ENCODE measurements at places on chromosomes 1 and 21.

- DNase-seq, result peak; percentile 30
Measured at GRCh38 chr1:4724695-4725250, 70.4 kb downstream of the AJAP1 start.

GRCh38 chr1:155960081-155960745, 18.1 kb downstream of the ARHGEF2 start:
- no peak for DNase-seq

GRCh38 chr1:53588053-53588779, 129.0 kb downstream of the DMRTB1 start:
- no peak for DNase-seq

- no peak for DNase-seq
Measured at GRCh38 chr1:72178266-72178665, 104.1 kb downstream of the NEGR1 start.

- peak; percentile 2 for DNase-seq
Measured at GRCh38 chr1:165075725-165076370, 280.7 kb downstream of the LMX1A start.

DNA sequence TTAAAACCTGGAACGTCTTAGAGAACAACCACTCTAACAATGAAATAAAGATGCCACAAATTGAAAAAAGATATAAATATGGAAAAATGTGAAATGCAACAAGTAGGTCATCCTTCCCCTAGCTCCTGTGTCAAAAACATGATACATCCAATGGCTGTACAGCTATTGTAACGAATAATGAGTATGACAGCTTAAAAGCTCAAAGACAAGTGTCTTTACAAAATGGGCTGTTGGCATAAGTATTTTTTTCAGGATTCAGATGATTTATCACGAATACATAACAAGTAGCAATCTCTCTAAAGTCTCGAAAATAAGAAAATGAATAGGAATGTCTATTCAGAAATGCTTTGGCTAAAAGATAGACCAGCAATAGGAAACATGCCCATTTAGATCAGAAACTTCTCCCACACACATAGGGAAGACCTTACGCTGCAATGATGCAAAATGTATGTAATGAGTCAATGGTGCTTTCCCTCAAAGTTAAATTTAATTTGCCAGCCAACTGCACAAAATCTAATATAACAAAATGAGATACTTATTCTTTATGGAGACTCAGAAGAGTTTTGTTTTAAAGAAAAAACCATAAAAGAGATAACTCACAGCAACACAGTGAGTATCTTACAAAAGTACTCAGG, 8.3 kb downstream of the TGFBR3 start:
- DNase-seq, result no peak

DNA sequence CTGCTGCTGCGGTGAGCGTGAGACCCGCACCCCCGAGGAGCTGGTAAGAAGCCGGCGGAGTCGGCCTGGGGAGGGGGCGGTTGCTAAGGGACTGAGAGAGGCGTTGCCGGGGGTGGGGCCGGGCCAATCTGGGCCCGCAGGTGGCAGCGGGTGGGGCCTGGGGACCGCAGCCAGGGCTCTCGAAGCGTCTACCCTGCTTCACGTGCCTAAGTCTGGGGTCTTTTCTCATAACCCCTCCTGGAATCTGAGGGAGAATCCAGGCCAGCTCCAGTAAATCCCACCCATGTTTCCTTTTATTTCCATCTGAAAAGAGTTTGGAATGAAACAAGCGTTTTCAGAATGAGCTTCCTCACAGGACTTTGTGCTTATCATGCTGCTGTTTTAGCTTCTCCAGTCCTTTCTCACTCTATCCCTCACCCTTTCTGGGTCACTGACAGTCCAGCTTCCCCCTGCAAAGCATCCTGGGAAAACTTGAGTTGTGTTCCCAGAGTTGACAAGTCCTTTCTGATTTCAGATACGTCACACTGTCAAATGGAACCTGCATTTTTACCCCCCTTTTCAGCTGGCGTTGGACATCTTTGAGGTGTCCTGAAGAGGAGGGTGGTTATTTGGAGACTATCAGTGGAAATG, 431 bp downstream of the CLCN6 start:
- DNase-seq, result no peak

DNA sequence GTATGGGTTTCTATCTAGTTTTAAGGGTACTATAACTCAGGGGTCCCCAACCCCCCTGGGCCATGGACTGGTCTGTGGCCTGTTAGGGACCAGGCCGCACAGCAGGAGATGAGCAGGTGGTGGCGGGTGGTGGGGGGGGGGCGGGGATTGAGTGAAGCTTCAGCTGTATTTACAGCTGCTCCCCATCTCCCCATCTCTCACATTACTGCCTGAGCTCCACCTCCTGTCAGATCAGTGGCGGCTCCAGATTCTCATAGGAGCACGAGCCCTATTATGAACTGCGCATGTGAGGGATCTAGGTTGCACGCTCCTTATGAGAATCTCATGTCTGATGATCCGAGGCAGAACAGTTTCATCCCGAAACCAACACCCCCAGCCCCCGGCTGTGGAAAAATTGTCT, 95.1 kb upstream of the SLC45A1 start:
- no peak for DNase-seq

- no peak for DNase-seq
Measured at GRCh38 chr1:196401452-196401833, 206.8 kb downstream of the KCNT2 start.

DNA sequence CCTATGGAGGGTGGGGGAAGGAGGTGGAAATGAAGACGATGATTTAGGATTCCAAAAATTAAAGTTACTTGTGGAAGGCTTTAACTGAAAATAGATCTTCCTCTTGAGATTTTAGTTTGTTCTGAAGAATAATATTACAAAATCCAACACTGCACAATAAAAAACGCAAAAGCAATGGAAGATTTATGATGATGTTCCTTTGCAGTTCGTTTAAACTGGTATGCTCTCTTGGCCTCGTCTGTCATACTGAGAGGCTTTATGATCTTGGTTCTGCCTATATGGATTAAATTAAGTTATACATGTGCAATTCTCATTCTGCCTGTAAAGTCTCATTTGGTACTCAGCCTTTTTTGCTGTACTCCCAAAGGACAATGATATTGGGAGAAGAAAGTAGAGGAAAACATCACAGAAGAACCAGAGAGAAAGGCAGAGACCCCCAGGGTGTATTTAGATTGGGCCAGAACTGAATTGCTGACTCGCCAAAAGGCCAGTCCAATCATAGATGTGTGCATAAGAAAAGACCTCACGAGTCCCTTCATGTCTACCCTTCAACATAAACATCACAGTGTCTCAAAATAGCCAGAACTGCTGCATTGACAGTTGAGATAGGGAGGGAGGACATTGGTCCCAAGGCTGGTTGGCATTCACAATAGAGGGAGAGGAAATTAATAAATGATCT, 188.6 kb downstream of the GREM2 start:
- no peak for DNase-seq

DNA sequence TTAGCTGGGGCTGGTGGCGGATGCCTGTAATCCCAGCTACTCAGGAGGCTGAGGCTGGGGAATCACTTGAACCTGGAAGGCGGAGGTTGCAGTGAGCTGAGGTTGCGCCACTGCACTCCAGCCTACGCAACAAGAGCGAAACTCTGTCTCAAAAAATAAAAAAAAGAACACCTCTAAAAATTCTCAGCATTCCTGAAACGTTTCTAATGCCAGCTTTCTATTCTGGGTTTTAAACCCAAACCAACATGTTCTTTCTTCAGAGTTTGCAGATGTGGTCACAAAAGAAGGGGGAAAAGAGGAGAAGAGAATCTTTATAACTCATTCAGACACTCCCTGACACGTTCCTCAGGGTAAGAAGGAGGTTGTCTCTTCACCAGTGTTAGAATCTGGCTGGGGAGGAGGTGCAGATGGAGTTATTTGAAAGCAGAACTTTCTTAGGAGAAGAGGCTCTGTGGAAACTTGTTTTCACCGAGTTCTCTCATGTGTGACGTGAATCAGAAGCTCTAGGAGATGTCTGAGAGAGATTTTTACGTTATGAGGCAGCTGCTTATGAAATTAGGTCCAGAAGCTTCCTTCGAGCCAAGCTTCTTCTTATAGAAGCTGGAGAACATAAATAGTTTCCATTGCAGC, 17.8 kb upstream of the CNR2 start:
- DNase-seq, result no peak

GRCh38 chr21:24224422-24224821, 1382.9 kb downstream of the MRPL39 start:
- DNase-seq, result no peak

- DNase-seq, result no peak
Measured at GRCh38 chr1:240415532-240415931, 196.4 kb downstream of the GREM2 start.

DNA sequence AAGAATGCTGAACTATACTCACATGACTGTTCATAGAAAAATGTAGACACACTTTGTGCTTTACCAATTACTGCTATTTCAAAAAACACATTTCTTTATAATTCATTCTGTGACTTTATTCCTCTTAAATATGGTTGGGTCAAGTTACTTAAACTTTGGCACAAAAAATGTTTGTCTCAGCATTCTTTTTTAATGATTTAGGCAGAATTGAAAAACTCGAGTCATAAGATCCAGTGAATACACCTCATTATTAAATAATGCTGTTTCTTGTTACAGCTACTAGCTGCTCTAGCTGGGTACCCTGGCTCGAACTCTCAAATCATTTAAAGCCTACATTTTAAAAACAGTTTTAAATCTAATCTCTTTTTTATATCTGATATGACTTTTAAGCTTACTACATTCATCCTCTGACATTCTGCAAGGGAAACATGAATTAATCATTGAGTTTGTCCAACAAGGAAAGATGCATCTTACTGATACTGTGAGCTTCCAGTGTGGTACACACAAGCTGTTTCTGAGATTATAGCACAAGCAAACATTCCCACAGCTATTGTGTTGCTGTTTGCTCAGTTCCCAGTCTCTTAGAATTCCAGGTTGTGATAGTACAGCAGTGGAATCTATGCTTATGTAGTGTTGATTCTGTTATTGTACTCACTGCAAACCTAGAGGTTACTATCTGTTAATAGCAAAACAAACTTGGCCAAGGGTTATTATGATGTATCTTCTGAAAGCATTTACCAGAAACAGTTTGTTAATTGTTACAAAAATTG, 746.5 kb downstream of the USP25 start:
- no peak for DNase-seq

DNA sequence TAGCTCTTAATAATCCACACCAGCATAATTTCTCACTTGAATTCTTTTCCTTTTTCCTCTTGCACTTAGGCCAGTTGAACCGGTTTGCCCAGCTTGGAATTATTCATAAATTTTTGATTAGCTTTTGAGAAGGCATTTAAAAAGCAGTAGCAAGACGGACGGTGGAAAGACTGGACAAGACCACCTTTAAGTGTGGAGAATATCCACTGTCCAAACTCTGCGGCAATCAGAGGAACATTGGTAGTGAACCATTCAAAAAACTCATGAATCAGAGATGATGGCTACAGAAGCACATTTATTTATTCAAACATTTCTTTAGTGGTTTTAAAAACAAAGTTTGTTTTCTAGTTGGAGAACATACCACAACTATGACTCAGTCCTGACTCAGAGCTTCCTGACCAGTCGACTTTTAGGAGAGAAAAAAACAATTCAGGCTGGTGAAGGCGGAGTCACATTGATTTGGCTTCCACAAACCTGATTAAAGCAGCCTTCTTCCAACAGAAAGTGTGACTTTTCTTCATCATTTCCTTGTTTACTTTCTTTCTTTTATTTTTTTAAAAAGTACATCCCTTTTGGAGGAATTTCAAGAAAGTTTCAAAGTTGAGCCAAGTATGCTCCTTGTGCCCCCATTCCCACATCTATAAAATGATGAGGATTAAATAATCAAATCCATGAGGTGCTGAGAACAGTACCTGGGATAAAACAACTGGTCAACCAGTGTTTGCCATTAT, 128.8 kb downstream of the ADSS2 start:
- no peak for DNase-seq

GRCh38 chr1:245197911-245198379, 43.2 kb downstream of the KIF26B start:
- DNase-seq, result no peak

- DNase-seq, result no peak
Measured at GRCh38 chr21:21324297-21324696, 326.1 kb downstream of the NCAM2 start.

DNA sequence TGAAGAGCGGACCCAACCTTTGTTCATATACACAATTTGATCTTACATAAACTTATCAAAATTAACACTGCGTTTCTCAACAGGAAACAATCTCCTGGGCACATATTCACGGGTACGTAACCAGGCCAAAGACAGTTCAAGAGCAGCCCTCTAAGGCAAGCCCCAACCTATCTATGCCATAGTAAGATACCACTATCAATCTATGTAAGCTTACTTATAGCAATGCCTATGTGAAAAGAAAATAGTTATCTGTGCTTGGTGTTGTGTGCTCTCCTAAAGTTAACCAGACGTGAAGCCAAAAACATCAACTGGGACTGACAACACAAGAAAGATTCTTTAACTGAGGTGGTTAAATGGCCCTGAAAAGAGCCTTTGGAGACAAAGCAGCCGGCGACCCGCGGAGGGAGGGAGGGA, 49.4 kb upstream of the BOLA1 start:
- no peak for DNase-seq

GRCh38 chr1:182229451-182229850, 162.1 kb downstream of the GLUL start:
- DNase-seq, result no peak
